NCI-H226 (cell line): ENCODE measurements at places on chromosomes 16 and 17.

DNA sequence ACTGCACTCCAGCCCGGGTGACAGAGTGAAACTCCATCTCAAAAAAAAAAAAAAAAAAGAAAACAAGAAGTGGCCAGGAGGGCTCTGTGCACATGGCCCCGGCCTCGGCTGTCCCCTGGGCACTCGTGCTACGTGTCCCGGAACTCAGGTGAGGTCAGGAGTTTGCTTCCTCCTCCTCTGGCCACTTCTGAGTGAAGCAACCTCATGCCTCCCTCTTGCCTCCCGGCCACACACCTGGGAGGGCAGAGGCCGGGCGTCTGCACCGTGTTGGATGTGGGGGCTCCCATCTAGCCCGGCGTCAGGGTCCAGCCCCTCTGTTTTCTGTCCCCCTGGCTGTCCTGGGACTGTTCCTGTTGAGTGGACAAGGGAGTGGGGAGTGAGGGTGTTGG is 22.2 kb downstream of the ASPSCR1 start:
- no peak for DNase-seq

- no peak for DNase-seq
Observed at GRCh38 chr17:28862561-28862960, 7.7 kb downstream of the ERAL1 start.

GRCh38 chr16:29154676-29155121 is 169.8 kb downstream of the LAT start:
- no peak for DNase-seq

GRCh38 chr16:80932708-80933095 is 74.0 kb downstream of the CMC2 start:
- peak; percentile 82 for DNase-seq

DNA sequence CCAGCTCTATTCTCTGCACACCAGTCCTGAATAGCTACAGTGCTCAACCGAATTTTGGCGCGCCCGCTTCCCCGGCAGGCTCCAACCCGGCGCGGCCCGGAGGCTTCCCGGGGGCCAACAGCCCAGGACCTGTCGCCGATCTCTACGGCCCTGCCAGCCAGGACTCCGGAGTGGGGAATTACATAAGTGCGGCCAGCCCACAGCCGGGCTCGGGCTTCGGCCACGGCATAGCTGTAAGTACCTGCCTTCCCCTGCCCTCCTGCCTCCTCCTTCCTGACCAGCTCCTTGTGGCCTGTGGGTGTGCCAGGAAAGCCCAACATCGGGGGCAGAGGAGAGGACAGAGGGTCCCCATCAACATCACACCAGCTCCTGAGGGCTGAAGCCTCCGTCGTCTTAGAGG is 70.2 kb downstream of the CCDC182 start:
- no peak for DNase-seq

- DNase-seq, result no peak
Observed at GRCh38 chr17:58309918-58310259, 18.7 kb downstream of the TSPOAP1 start.

- DNase-seq, result no peak
Observed at GRCh38 chr16:72434159-72434558, 262.2 kb upstream of the PMFBP1 start.

DNA sequence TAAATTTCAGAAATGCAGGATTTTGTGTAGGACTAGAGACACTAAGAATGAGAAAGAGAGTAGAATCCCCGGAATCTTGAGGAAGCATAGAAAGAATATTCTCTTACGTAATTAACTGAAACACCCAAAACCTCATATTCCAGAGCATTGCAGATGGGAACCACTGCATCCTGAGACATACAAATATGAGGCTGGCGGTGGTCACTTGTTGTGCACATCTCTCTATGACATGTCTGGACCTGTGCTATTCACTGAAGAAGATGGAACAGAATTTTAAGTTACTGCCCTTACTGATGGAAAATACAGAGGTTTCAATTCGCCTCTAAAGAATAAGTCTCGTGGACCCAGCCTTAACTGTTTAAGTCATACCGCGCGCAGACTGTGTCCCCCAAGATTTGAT is 806 bp downstream of the RAD51C start:
- DNase-seq, result no peak

DNA sequence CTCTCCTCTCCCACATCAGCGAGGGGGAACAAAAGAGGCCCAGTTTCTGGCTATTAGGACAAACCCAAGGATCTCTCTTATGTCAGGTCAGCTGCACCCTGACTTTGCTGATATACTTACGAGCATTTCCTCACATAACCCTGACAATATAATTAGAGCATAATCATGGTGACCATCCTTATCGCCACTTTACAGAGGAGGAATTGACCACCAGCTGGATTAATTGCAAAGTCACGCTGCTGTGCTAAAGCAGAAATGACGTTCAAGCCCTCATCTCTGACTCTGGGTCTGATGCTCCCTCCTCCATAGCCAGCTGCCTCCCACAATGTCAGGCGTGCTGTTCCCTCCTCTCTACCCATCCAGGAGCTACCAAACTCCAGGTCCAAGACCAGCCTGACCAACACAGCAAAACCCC is 42.6 kb downstream of the TRARG1 start:
- DNase-seq, result no peak

GRCh38 chr17:77968788-77969187 is 10.3 kb downstream of the TNRC6C start:
- no peak for DNase-seq

DNA sequence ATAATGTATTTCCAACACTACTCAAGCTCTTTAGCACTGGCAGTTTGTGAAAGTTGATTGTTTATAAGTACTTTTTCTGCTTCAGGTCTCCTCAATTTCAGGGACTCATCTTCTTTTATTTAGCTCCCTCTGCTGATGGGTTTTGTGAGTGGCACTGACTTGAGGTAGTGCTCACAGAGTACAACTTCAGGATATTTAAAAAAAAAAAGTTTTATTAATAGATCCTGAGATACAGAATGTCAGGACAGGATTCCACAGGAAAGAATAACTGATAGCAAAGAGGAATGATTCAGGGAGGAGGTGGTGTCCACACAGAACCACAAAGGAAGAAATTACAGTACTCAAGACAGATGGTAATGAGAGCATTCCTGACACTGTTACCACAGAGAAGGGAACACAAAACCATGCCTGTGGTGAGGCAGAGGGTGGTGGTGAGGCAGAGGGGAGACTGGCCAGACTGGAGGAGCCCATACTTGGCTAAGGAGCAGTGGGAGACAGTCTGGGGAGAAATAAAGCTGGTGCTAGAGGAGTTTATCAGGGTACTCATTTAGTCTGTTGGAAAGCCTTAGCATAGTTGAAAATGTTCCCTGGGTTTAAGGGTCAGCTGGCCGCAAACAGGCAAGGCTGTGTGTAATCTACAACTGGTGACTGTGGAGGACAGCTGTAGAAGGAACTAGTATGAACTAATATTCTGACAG is 63.7 kb downstream of the SPAG9 start:
- peak; percentile 81 for DNase-seq

DNA sequence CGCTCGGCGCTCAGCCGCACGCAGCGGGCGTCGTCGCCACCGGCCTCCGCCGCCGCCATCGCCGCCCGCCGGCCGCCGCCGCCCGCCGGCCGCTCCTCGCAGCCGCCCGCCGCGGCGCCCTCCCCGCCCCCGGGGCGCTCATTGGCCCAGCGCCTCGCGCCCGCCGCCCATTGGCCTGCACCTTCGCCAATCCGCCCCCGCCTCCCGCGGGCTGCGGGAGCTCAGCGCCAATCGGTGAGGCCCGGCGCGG is at the start of gene PGP:
Gene PGP (minus strand): TSS at position 122 of the 250 bp plus-strand sequence. CDS start 63 bp downstream, at position 59.
- DNase-seq, result no peak

GRCh38 chr17:18020971-18021370 is 18.0 kb downstream of the ATPAF2 start:
- DNase-seq, result no peak

GRCh38 chr16:67068212-67068753 is 39.3 kb downstream of the CBFB start:
- no peak for DNase-seq

- no peak for DNase-seq
Observed at GRCh38 chr17:81273698-81274470, 21.2 kb downstream of the SLC38A10 start.

DNA sequence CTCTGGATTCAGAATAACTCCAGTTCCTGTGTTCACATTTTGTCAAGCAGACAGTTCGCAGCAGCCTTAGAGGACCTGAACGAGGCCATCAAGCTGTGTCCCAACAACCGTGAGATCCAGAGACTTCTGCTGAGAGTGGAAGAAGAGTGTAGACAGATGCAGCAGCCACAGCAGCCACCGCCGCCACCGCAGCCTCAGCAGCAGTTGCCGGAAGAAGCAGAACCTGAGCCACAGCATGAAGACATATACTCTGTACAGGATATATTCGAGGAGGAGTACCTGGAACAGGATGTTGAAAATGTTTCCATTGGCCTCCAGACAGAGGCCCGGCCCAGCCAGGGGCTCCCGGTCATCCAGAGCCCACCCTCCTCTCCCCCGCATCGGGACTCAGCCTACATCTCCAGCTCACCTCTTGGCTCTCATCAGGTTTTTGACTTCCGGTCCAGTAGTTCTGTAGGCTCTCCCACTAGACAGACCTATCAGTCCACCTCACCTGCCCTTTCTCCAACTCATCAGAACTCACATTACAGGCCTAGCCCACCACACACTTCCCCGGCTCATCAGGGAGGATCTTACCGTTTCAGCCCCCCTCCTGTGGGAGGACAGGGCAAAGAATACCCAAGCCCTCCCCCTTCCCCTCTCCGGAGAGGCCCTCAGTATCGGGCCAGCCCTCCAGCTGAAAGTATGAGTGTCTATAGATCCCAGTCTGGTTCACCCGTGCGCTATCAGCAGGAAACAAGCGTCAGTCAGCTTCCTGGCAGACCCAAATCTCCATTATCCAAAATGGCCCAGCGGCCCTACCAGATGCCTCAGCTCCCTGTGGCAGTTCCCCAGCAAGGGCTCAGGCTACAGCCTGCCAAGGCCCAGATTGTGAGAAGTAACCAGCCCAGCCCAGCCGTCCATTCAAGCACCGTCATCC is 25.9 kb downstream of the CYB561 start:
- DNase-seq, result no peak

DNA sequence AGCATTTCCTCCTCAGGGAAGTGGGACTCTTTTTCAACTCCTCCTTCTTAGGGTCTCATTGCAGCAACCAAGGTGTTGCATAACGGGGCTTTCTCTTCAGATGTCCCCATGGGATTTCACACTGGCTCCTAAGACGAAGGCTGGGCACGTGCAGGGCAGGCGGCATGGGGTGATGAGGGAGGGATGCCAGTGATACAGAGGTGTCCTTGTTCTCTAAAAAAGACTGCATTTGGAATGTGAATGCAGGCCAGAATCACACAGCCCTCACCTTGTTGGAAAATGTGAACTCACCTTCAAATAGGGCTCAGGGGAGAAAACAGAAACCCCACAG is 105.6 kb downstream of the XYLT1 start:
- no peak for DNase-seq

- DNase-seq, result no peak
Observed at GRCh38 chr16:76749780-76750375, 441.1 kb upstream of the MON1B start.

GRCh38 chr17:6638046-6638908 is 2.2 kb downstream of the KIAA0753 start:
- DNase-seq, result no peak

- no peak for DNase-seq
Observed at GRCh38 chr17:4449736-4450135, 16.0 kb downstream of the SPNS3 start.

- no peak for DNase-seq
Observed at GRCh38 chr17:73052923-73053322, 39.6 kb downstream of the SLC39A11 start.

DNA sequence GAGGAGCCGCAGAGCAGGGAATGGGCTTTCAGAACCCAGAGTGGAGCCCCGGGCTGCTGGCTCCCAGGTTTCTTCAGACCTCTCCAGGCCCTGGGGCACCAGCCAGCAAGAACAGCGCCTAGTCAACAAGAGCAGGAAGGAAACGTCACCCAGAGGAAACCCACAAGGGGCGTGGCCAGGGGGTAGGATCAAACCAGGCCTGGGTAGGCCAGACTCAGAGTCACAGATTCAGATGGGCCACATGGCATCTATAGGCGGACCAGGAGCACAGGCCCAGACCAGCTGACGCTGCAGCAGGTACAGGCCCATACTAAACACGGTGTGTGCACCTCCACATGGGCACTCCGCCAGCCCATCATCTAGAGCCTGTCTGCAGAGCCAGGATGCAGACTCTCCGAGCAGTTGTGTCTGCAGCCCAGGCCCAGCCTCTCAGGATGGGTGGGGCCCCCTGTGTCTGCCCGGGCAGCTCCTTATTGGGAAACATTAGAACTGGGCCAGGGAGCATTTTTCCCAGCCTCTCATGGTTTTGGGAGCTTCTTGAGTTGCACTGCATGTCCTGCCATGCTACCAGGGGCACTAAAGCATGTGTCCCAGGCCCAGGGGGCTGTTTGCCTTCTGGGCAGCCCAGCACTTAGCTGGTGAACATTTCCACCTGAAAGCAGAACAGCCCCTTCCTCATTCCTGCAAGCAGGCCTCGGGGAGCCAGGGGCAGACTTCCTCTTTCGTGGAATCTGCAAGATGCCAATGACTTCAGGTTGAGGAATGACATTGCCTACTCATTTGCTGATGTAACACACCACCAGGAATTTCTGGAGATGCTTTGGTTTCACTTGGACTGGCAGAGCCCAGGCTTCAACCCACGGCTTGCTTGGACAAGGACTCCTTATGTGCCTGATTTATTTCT is at the start of gene NLRP1:
Gene NLRP1 (minus strand): TSS at position 127 of the 904 bp plus-strand sequence. CDS start 552 bp downstream, outside the sequence.
- peak; percentile 97 for DNase-seq

GRCh38 chr16:64469351-64469750 is 652.5 kb downstream of the CDH11 start:
- DNase-seq, result no peak

DNA sequence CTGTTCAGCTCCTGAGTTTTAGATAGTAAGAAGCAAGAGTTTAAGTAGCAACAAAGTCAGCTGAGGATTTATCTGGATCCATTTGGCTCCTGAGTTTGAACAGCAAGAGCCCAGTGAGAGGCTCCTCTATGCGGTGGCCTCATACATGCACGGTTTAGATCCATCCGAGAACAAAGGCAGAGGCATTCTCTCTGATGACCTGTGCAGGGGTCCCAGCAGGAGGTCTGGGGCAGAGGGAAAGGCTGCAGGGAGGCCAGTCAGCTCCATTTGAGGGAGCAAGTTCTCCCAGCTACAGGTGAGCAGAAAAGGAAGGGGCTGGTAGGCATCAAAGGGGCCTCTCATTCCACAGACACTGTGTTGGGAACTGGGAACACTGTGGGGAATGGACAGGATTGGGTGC is 16.5 kb downstream of the PITPNM3 start:
- no peak for DNase-seq

GRCh38 chr17:58541249-58541648 is 26.8 kb upstream of the MTMR4 start:
- DNase-seq, result no peak

DNA sequence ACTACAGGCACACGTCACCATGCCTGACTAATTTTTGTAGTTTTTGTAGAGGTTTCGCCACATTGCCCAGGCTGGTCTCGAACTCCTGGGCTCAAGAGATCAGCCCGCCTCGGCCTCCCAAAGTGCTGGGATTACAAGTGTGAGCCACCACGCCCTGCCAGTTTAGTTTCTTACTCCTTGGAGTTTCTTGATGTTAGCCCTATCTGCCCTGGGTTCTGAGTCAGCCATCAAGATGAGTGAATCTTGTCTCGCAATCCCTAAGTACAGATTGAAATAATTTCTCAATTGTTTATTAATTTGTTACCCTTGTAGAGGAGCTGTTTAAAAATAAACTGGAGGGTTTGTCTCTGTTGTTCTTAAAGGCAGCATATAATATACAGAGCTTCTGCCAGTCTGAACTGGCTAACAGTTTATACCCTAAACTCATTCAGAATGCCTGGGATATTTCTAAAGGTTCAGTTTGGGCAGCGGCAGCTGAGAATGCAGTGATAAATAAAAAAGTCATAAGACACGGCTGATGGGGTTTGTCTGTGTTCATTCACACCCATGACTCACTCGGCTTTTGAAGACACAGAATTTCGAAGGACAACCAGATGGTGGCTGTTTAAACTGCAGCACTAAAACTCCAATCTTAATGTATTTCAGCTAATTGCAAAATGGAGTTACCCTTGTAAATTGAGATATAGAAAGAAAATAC is 39.6 kb downstream of the GPRC5B start:
- peak; percentile 46 for DNase-seq
